Activated T-cell treated with anti-CD3 and anti-CD28 coated beads, Interleukin-2, amount 50 U/mL, for 1 hour (primary cell): ENCODE measurements at places on chromosomes 5 and 9.

DNA sequence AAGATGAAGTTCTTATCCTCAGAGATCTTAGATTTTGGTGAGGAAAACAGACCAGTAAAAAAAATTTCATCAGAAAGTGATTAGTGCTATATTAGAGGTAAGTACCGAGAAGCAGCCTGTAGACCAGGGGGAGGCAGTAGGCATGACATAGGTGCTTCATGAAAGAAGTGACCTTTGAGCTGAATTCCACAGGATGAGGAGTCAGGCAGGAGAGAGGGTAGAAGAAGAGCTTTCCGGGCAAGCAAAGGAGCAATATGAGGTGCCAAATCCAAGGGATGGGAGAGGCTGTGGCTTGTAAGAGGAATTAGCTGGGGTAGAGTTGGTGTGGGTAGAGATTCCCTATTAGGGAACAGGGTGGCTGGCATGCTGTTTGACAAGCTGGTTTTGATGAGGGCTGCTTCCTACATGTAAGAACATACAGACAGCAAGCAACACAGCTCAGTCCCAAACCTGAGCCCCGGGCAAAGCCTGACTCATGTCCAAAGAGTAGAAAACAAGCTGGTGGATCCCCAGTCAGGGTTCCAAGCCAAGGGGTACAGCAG, 48.4 kb upstream of the PWWP2A start:
- DNase-seq, result no peak

DNA sequence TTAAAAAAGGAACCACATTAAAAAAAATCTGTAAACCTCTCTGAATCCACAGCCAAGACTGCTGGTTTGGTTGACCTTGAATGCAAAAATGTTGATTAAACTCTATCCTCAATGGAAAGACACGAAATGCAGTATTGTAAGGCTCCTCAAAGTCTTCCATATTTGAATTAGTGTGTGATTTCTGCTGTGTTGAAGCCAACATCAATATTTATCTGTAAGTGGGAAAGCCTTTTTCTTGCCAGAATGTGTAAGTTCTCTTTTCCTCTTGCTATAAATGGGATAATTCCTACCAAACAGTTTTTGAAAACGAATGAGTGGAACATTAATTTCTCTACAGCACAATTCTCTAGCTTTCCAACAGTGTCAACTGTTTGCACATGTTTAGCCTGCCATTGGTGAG, 422.1 kb upstream of the TNC start:
- no peak for DNase-seq

DNA sequence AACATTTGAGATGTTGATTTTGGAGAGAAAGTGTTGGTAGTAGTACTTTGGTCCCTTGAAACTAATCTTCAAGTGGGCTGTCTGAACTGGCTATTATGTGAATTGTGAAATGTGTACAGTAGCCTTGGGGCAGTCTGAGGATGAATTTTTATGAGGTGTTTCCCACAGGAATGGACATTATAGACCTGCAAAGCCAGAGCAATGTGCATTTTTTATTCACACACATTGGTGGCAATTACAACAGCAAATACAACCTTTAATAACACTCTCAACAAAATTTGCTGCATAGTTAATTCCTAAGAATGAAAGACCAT, 147.0 kb downstream of the PAM start:
- DNase-seq, result no peak

- peak; percentile 18 for DNase-seq
Measured at GRCh38 chr9:99433555-99433954, 211.5 kb downstream of the SEC61B start.

DNA sequence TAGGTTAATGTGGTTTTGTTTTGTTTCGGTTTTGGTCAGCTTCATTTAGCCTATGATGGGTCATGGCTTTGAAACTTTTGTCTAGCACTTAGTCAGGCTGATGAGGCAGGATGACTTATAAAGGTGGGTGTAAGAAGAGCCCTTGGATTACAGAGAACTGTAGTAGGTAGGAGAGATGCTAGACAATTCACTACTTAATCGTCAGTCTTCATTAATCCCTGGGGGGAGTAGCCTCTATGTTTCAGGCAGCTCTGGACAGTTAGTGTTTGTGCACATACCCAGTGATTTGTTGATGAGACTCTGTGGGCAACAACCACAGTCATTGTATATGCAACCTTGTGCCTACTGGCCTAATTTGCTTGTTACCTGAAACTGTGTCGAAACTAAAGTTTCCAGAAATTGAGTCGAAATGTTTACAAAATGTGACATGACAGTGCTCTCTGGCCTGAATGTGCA, 113.3 kb downstream of the MTREX start:
- DNase-seq, result no peak

GRCh38 chr9:90000925-90001324, 396.1 kb downstream of the GADD45G start:
- no peak for DNase-seq

DNA sequence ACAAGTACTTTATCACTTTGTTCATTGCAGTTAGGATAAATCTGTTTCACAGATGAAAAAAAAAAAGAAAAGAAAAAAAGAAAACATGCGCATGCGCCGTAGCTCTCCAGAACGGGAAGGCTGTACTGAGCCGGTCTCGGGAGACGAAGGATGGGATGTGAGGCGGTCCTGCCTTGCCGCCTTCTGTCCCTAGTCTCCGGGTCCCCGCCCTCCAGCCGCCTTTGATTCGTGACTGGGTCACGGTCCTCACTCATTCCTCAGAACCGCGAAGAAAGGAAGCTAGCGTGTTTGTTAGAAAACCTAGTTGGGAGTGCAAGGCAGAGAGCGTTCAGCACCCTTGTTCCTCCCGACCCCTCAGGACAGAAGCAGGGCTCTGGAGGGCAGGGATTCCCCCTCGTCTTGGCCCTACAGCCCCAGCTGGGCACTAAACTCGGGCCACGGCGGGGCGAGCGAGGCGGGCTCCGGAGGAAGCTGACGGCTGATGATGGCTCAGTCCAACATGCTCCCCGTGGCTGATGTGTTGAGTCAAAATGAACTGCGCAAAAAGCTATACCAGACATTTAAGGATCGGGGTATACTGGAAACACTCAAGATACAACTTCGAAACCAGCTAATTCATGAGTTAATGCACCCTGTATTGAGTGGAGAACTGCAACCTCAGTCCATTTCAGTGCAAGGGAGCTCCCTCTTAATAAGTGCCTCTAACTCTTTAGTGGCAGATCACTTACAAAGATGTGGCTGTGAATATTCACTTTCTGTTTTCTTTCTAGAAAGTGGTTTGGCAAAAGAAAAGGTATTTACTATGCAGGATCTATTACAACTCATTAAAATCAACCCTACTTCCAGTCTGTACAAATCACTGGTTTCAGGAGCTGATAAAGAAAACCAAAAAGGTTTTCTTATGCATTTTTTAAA, 40.0 kb downstream of the CPLANE1 start:
- DNase-seq, result peak; percentile 36

DNA sequence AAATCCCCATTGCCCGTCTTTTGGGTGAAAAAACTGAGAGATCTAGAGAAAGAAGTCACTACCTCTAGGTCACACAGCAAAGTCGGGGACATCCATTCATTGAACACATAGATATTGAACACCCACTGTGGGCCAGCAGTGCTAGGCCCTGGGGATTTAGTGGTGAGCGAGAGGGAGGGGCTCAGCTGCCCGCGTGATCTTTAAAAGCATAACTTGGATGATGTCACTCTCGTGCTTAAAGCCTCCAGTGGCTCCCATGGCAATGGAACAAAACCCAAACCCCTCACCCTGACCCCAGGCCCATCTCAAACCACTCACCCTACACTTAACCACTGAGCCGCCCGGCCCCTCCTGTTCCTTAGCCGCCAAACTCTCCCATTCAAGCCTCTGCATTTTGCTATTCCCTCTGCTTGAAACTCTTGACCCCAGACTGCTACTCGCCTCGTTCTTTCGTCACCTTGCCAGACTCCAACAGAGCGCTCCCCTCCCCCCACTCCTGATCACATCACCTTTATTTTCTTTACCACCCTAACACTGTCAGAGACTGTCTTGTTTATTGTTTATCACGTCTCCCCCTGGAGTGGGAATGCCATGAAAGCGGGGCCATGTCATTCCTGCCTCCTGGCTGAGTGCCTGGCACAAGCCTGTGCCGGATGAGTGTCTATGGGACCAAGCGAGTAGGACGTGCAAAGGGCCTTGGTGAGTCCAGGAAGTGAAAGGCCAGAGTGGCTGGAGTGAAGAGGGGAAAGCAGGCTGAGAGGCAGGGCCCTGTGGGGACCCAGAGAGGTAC, 710 bp upstream of the PIP5KL1 start:
- DNase-seq, result no peak

GRCh38 chr9:130610862-130611707, 31.7 kb downstream of the FUBP3 start:
- no peak for DNase-seq

DNA sequence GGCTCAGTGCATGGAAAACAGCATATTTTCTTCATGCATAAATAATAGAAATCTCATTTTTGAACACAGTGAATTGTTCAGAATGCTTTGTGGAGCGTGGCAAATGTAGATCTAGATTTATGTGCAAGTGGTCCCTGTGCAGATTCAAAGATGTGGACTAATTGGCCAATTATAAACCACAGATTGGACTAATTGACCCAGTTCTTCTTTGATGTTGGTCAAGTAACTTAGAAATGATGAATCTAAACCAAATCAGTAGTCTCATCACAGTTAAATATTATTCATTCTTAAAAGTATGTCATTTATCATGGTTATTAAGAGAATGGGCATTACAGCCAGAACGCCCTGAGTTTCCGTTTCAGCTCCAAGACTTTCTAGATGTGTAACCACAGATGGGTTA, 11.7 kb upstream of the PDE4D start:
- no peak for DNase-seq

DNA sequence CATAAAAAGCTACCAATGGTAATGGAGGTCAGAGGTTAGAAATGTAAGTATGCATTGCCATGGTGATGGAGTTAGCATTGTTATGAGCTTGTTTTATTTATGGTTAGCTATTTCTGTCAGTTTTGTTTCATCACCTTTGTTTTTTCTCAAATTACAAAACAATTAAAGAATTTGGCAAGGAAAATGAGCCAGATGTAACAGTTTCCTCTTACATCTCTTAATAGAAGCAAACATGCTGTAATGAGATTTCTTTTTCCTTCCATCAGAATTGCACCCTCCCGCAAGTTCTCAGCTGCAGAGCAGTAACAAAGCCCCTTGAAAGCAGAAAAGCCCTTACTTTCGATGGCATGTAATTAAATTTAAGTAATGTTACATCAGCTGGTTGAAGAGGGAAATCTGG, 233.0 kb downstream of the SGCD start:
- DNase-seq, result no peak

DNA sequence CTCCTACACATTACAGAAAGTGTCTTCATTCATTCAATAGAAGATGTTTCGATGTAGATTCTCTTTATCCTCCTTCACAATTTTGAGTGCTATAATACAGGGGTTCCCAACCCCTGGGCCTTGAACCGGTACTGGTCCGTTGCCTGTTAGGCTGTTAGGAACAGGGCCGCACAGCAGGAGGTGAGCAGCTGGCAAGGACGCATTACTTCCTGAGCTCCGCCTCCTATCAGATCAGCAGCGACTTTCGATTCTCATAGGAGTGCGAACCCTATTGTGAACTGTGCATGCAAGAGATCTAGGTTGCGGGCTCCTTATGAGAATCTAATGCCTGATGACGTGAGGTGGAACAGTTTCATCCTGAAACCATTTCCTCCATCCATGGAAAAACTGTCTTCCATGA, 153.0 kb upstream of the SMC2 start:
- DNase-seq, result no peak

DNA sequence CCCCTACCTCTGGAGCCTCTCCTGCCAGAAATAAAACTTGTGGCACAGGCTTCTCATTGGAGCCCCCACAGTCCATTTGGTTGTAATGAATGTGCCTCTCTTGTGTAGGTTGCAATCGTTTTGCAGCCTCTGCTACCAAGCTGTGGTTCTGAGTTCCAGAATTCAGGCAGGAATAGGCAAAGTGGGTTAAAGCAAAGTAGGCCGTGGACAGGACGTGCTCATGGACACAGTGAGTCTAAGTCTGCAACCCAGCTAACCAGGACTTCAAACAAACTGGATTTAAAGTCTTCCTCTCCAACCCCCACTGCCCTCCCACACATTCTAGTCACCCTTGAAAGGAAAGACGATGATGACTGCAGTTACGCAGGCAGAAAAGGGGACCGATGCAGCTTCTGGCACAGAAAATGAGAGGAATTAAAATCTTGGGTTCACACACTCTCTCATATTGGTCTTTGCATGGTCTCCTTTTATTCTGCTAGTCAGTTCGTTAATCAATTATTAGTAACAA, 260.0 kb downstream of the PIK3R1 start:
- DNase-seq, result no peak

DNA sequence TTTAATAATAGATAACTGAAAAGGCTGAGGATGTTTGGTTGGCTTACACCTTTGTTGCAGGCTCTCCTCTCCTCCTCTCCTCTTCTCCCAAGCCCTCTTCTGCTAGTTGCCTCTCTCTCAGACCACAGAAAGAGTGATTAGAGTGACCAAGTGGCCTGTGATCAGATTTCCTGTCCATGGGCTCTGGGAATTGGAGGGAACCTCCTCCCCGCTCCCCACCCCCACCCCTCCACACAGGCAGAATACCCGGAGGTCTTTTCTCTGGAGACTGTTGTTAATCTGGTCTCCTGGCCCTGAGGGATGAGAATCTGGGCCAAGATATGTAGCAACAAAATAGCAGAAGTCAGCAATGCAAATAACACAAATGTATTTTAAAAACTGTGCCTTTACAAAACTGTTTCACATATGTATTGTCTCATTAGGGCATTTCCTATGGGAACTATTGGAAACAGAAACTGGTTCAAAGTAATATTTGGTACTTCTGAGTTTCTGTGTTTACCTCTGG, 361.3 kb downstream of the NR2F1-AS1 start:
- DNase-seq, result no peak

- DNase-seq, result no peak
Measured at GRCh38 chr9:124290053-124290591, 32.4 kb downstream of the NEK6 start.

DNA sequence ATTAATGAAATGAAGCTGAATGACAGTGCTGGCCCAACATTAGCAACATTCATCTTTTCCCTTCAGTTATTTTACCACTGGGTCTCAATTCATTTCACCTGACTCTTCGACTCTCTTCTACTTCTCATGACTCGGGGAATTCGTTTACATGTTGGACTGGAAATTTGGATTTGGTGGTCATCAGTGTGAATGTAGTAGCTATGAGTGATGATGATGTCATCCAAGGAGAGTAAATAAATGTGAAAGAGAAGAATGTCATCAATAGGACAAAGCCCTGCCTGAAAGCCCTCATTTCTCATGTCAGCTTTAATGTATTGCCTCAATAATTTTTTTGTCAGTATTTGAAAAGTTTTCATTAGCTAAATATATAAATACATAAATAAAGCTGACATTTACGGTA, 21.9 kb upstream of the CFAP95 start:
- DNase-seq, result no peak

- DNase-seq, result no peak
Measured at GRCh38 chr9:107270580-107270979, 12.5 kb upstream of the RAD23B start.

GRCh38 chr5:64214132-64214531, 48.5 kb downstream of the RNF180 start:
- no peak for DNase-seq

DNA sequence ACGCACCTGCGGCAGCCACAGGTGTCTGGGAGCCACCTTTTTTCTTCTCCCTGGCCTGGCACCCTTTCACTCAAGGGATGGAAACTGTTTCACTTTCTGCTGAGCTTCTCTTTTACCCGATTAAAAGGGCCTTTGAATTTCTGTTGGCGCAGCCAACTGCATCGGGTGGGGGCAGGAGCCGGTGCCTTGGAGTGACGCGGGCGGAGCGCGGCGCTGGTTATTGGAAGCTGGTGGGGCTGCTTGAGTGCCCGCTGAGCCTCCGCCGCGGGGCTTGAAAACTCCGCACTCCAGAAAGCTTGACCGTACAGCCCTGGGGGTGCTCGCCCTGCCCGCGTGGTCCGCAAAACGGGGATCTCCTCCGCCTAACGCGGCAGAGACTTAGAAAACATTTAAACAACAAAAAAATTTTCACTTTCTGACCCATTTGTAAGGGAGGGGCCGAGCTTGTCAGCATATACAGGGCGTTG, 52.0 kb upstream of the TJP2 start:
- DNase-seq, result no peak
